ENCODE measurements at places on chromosomes 6 and 20. TPM values are rescaled to one million over a fixed set of nuclear protein-coding genes. Genes with fewer than 3 reads are reported as not detected.

GRCh38 chr6:42960243-42961019 is at the start of gene GNMT:
GNMT (plus strand) TSS chr6:42960754; CDS start chr6:42960768, 14 bp downstream.
- DNase-seq: peak; percentile 43

DNA sequence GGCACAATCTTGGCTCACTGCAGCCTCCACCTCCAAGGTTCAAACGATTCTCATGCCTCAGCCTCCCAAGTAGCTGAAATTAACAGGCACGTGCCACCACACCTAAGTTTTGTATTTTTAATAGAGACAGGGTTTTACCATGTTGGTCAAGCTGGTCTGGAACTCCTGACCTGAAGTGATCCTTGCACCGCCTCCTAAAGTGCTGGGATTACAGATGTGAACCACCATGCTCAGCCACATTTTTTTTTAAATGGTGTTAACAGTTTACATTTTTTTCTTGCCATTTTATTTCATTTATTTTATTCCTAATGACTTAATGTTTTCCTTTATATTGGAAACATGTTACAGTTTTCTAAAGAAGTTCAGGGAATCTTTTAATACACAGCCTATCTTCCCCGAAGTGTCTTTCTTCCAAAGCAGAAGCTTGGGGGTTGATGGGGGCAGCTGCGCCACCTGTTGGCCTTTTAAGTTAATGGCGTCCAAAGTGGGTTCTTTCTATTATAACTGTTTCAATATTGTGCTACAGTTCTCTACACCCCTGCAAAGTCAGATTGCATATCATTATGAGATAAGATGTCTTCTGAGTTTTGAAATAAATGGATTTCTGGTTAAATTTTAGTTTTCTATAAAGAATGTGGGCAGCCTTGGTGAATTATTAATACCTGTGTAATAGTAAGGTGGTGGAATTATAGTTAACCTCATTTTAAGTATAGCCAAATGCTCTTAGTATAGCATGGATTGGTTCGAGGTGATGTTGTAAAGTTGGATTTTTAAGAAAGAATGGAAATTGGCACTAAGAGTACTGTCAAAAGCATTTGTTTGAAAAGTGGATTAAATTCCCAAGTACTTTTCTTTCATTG is 42.0 kb upstream of the PLCG1 start:
- peak; percentile 78 for DNase-seq

GRCh38 chr6:40693768-40694167 is 106.6 kb upstream of the LRFN2 start:
- DNase-seq: no peak

DNA sequence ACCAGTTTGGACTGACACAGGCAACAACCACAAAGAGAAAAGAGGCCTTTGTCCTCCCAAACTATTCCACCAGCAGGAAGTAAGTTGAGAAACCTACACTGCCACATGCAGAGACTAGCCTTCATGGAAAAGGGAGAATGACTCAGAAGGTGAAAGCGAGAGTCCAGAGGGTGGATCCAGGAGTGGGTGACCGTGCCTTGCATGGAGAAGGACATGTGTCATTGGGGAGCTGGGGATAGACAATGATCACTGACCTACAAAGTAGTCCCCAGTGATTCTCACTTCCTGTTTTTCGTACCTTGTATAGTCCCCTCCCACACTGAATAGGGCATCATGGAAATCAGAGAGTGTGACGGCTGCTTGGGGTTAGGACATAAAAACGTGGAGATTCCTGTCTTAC is 91.9 kb downstream of the MYLK4 start:
- DNase-seq: no peak

- no peak for DNase-seq
These were observed 85.8 kb downstream of the DLL1 start for GRCh38 chr6:170205126-170205525.

DNA sequence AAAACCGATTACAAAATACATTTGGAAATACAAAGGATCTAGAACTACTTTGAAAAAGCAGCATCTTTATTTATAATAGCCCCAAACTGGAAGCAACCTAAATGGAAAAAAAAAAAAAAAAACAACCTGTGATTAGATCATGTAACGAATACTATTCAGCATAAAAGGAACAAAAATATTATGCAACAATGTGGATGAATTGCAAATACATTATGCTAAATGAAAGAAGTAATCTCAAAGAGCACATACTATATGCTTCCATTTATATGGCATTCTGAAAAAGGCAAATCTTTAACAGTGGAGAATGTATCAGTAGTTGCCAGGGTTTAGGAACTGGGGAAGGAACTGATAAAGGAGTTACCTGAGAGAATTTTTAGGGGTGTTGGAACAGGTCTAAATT is 28.9 kb downstream of the IRAK1BP1 start:
- DNase-seq: no peak

- no peak for DNase-seq
These were observed 788 bp downstream of the TRIM40 start for GRCh38 chr6:30136570-30137286.

DNA sequence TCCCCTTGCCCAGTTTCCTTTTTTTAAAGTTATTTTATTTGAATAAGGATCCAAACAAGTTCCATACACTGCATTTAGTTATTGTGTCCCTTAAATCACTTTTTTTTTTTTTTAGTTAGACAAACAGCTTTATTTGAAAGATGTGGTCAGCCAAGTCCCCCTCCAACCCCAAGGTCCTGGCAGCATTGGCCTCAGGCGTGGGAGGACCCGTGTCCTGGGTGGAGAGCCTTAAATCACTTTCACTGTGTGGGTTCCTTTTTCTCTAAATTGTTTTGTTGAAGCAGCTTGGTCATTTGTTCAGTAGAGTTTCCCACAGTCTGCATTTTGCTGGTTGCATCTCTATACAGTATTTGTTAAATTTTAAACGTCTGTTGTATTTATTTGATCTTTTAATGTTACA is 5.2 kb upstream of the TBCC start:
- no peak for DNase-seq

DNA sequence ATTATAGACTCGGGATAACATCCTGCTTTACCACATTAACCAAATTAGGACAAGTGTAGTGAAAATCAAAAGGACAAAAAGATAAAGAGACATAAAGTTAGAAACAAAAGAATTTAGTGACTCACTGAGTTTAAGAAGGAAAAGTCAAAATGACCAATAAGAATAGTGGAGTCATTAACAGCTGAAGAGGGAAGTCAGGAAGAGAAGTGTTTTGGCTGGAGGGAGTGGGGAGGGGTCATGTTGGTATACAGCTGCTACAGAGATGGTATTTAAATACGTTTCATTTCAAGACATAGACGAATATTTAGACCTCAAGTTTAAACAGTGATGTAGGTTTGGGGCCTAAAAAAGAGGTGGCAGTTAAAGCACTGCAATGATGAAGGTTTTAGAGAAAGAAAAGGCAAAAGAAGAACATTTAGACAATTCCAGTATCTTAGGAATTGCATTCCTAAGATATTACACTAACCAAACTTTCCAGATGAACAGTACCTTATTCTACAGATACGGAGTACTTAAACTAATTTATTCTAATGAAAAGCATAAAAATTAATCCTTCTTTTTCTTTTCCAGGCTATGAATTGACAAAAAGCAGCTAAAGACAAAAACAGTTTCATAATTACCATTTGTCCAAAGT is 10.6 kb downstream of the FKBP5 start:
- DNase-seq: no peak

DNA sequence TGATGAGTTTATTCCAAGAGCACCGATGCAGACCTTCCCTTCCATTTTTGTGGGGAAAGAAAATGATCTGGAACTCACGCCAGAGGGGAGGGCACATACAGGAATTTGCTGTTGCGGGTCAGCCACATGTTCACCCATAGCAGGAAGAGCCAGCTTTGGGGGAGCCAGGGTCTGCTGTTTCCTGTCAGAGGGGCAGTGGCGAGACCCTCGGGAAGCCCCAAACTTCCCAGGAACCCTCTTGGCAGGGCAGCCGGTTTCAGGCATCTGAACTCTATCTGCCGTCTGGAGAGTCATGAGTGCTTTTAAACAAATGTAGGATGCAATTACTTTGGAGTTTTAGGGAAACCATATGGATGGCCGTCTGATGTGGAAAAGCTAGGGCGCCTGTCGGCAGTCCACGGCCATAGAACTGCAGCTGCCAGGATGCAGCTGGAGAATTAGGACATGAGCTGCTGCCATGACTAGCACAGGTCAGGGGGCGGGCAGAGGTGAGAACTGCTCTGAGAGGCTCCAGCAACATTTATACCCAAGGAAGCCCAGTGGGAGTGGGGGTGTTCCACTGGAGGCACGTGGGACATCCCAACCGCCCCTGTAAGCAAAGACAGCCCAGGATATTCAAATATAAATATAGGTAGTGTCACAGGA is 14.8 kb upstream of the SERPINB9 start:
- peak; percentile 87 for DNase-seq

TRIM15 gene
- polyA plus RNA-seq: 0.01 TPM

GABRR1 gene
- not detected for polyA plus RNA-seq
